ENCODE measurements at places on chromosomes 11 and 22. TPM values are rescaled to one million over a fixed set of nuclear protein-coding genes. Genes with fewer than 3 reads are reported as not detected.

The GRM5 gene
- polyA plus RNA-seq: not detected

The PPARA gene
- polyA plus RNA-seq: 0.91 TPM

The GSTT2 gene
- polyA plus RNA-seq: not detected

The GGTLC3 gene
- polyA plus RNA-seq: not detected

The GRAP2 gene
- polyA plus RNA-seq: 86.7 TPM

The SYT13 gene
- not detected for polyA plus RNA-seq

Data from CD4-positive, alpha-beta memory T cell (primary cell).